Endothelial cell (in vitro differentiated cells): ENCODE measurements at places on chromosomes 4 and X. TPM values are rescaled to one million over a fixed set of nuclear protein-coding genes. Genes with fewer than 3 reads are reported as not detected.

SPATA18 gene
- 17.3 TPM for total RNA-seq

NXF2 gene
- 0.67 TPM for total RNA-seq

GAGE2A gene
- not detected for total RNA-seq

C4orf54 gene
- not detected for total RNA-seq

SLC25A53 gene
- total RNA-seq, result 4.4 TPM

MOSPD2 gene
- total RNA-seq, result 10.0 TPM

HUWE1 gene
- 270 TPM for total RNA-seq

CENPI gene
- 10.3 TPM for total RNA-seq

RBPJ gene
- 47.9 TPM for total RNA-seq

VGLL1 gene
- not detected for total RNA-seq

TRIM60 gene
- total RNA-seq, result not detected
